ENCODE measurements at places on chromosomes 11 and 22.

GRCh38 chr11:118789501-118790356, 1.2 kb downstream of the DDX6 start:
- peak; percentile 1 for DNase-seq

GRCh38 chr11:110303414-110303826, 7.0 kb upstream of the RDX start:
- DNase-seq, result no peak

DNA sequence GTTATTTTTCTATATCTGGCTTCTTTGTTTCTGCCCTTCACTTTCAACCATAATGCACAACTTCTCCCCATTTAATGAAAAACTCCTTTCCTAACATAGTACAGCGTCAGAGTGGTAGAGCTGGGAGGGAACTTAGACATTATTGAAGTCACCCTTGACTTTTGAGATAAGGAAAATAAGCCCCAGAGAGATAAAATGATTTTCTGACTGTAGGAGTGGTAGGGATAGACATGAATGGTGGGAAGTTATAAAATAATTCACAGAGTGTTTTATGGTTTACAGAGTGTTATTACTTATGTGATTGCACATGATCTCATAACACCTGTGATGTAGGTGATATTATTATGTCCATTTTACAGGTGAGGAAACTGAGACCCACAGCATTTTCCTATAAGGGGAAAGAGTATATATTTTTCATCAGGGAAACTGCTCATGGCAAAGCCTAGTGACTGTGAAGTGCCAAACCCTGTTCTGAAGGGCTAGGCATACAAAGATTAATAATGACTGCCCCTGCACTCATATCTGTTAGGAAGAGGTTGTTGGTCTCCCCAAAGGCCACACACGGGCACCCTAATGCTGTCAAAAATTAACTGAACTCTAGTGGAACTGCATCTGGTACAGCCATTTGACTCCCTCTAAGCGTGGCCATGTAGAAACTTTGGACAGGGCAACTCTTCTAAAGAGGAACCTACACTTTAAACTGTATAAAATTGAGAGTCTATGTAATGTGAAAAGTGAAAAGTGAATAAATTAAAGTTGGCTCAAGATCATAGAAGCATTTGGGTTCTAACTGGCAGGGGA, 61.1 kb upstream of the PICALM start:
- no peak for DNase-seq

- DNase-seq, result no peak
Observed at GRCh38 chr22:37126882-37127281, 17.4 kb upstream of the TMPRSS6 start.

GRCh38 chr11:33089776-33090175, 50.4 kb downstream of the TCP11L1 start:
- peak; percentile 7 for DNase-seq

- DNase-seq, result peak; percentile 10
Observed at GRCh38 chr11:28514391-28514790, 406.2 kb downstream of the METTL15 start.

- DNase-seq, result no peak
Observed at GRCh38 chr11:71095294-71095850, 157.0 kb downstream of the SHANK2 start.
